Stimulated activated CD8-positive, alpha-beta memory T cell treated with anti-CD3 and anti-CD28 coated beads, Interleukin-7, amount 100 ng/mL, for 1 hour (primary cell): ENCODE measurements at places on chromosomes 2 and 18.

DNA sequence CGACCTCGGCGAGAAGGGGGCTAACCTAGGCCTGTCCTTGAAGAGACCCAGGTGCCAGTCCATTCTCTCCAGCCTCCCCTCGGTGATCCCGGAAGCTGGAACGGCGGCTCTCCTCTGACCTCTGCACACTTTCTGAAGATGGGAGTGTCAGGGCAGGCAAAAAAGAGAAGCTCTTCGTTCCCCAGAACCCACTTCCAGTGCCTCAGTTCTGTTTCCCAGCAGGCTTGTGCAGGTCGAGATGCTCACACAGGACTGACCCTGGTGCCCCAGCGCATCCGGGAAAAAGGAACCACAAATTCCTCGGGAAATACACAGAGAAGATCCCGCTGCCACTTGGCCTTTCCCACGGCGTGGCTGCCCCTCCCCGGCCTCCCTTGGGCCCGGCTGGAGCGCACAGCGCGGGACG is 681 bp upstream of the PTPN18 start:
- no peak for DNase-seq

DNA sequence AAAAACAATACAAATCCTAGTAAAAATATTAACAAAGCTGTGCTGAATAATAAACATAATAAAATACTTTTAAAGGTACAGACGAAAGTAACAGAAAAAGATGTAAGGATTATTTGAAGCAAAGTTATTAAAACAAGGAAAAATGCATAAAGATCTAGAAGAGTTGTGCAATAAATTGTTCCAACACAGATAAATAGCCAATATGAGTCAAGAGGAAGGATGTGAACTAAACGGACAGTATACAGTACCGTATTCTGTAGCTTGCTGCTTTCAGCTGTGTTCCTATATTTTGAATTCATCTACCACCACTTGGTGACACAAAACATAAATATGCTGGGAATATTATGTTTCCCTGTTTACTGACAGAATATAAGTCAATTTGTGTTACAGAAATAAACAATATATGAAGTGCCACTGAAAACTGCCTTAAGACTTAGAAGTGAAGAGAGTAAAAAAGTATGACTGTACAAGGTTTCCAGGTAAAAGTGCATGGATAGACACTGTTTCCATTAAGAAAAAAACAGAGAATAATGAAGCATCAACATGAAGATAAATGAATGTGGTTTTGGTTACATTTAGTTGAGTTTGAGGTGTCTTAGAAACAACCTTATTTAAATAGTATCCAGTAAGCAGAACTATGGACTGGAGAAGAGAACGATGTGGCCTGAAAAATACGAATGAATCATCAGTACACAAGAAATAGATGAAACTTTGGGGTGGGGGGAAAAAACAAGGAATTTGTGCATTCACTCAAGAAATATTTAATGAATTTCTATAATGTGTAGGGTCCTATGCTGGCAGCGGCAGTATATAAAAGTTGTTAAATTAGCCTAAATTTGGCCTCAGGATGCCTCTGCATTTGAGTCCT is 13.1 kb downstream of the PPP3R1 start:
- no peak for DNase-seq

DNA sequence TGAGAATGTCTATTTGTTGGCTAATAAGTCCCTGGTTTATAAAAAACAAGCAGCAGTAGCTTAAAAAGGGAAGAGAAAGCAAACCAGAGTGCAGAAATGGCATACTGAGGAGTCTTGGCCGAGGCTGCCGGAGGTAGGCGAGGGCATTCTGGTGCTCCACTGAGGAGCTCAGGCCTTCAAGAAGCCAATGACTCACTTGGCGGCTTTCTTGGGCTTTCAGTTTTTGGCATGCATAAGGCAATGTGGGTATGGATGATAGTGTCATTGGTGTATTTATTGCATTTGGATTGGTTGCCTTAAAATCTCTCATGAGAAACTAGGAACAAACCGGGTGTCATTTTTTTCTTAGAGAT is 119.6 kb upstream of the ARL5A start:
- no peak for DNase-seq

- DNase-seq: no peak
Observed at GRCh38 chr2:207162316-207162715, 3.4 kb downstream of the KLF7 start.

DNA sequence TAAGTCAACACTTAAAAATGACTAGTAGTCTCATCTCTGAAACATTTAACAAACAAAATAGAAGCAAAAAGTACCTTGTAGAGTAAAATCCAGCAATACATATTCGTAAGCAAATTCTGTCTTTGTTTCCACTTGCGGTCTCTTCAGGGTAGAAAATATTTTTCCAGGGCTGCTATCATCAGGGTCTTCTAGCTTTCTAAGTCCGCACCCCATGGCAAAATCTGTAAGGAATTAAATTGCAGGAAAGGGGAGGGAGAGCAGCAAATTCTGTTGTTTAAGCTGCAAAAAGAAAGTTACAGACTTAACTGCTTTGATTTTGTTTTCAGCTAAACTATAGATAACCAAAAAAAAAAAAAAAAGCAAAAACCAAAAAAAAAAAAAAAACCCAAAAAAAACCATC is at the start of gene RFTN2:
Gene RFTN2, minus strand, starts transcription at position 342 of the 400 bp plus-strand sequence. Its CDS starts 129 bp downstream, at position 213.
- DNase-seq: no peak

- no peak for DNase-seq
Observed at GRCh38 chr2:79715338-79715737, 202.5 kb downstream of the CTNNA2 start.

DNA sequence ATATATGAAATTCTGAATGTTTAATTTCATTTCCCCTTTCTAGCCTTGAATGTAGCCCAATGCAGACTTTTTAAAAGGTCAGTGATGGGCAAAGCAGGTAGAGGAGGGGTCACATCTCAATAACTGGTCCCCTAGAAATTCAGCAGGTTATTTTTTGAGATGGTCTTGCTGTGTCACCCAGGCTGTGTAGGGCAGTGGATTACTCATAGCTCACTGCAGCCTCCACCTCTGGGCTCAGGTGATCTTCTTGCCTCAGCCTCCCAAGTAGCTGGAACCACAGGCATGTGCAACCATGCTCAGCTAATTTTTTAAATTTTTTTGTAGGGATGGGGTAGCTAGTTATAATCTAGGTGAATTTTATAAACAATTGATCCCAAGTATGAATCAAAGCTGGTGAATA is 8.8 kb downstream of the IAH1 start:
- DNase-seq: no peak
